T-helper 1 cell treated with Interleukin-12 subunit alpha and Interleukin-12 subunit beta and Interleukin-4 antibody, amounts not matched to agents 30 ng/mL and 1 ng/mL, for 36 hours (primary cell): ENCODE measurements at places on chromosomes 12 and 14. TPM values are rescaled to one million over a fixed set of nuclear protein-coding genes. Genes with fewer than 3 reads are reported as not detected.

Gene PPP1R13B
- total RNA-seq, result 10.6 and 13.1 TPM in 2 replicates

Gene C1QL4
- not detected in 2 replicates for total RNA-seq

Gene FAM222A
- 0.51 and 0.80 TPM in 2 replicates for total RNA-seq

Gene TM9SF1
- total RNA-seq, result 35.8 and 45.3 TPM in 2 replicates

Gene CCDC177
- total RNA-seq, result 0.05 TPM in 1 of 2 replicates, not detected in the other

Gene MDM2
- 319 and 337 TPM in 2 replicates for total RNA-seq

Gene TMEM30B
- total RNA-seq, result 0.37 and 0.54 TPM in 2 replicates

Gene AGAP2
- total RNA-seq, result 70.2 and 74.9 TPM in 2 replicates

Gene CLEC2A
- total RNA-seq, result not detected in 2 replicates

Gene ABCC9
- not detected in 2 replicates for total RNA-seq

Gene C12orf50
- 0.12 TPM in 1 of 2 replicates, not detected in the other for total RNA-seq

Gene TAS2R30
- 4.2 and 5.4 TPM in 2 replicates for total RNA-seq

Gene GYS2
- 0.24 TPM in 1 of 2 replicates, not detected in the other for total RNA-seq

Gene ACVR1B
- total RNA-seq, result 4.7 and 6.3 TPM in 2 replicates

Gene CLEC1B
- total RNA-seq, result not detected in 2 replicates

Gene RNASE4
- total RNA-seq, result 1.0 and 1.3 TPM in 2 replicates
